Stimulated activated CD4-positive, alpha-beta T cell treated with anti-CD3 and anti-CD28 coated beads, Interleukin-15, amount 100 ng/mL, for 1 hour (primary cell): ENCODE measurements at places on chromosomes 6 and 20.

GRCh38 chr6:166959911-166960608, 3.7 kb upstream of the RNASET2 start:
- no peak for DNase-seq

GRCh38 chr6:107645740-107646139, 155.8 kb downstream of the SOBP start:
- no peak for DNase-seq

- DNase-seq: no peak
Measured at GRCh38 chr20:53774461-53775203, 181.0 kb upstream of the ZNF217 start.

DNA sequence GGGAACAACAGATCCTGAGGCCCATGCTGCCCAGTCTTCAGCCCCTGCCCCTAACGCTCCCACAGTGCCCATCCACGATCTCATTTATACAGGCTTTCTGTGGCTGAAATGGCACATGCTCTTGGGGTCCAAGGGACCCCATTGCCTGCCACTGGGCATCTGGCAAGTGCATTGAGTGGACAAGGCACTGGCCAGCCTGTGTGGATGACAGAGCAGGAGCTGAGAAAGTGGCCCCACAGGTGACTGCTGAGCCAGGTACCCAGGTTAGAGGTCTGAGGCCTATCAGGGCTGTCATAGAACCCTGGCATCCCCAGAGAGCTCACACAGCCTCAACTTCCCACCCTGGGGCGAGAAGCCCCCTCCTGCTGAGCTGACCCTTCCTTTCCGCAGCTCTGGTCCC, 86.0 kb upstream of the NXT1 start:
- no peak for DNase-seq

DNA sequence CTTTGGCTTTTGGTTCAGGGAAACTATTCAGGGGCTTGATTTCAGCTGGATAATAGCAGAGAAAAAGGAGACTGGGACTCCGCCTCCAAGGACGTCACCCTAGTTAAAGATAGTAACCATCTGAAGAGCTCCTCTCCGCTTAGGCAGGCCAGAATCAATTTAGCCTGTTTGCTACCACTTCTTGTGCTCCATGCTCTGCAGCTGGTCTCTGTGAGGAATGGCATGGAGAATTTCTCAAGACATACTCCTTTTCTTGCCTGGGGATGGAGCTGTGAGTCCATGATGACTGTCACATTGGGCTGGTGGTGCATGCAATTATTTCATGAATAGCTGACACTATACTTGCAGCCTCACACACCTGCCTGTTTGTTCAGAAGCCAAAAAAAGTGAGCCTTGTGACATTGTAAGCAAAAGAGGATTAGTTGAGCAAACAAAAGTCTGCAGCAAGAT, 61.4 kb downstream of the TXLNB start:
- DNase-seq: no peak

GRCh38 chr6:31889331-31889972, 8.0 kb downstream of the EHMT2 start:
- DNase-seq: no peak

DNA sequence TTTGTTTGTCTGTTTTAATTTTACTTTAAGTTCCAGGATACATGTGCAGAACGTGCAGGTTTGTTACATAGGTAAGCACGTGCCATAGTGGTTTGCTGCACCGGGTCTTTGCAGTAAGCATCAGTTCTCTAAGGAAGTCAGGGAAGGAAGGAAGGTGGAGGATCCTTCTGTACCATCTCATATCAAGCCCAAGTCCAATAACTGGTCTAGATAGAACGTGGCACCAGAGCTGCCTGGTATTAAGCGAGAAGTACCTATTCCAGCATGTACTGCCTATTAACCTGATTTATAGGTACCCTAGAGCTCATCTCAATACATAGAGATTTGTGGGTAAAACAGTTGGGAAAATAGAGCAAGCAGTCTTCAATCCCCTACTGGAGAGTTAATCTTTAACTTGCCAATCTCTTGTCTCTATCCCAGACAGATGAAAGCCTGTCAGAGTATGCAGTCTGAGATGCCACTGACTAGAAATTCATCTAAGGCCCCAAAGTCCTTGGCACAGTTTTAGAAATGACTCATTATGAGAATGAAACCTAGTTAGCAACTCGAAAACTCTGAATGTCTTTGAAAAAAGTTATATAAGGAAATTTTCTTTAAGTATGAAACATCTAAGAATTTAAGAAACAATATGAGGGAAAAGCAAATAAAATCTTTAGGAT, 144.9 kb downstream of the TFAP2A start:
- DNase-seq: no peak

DNA sequence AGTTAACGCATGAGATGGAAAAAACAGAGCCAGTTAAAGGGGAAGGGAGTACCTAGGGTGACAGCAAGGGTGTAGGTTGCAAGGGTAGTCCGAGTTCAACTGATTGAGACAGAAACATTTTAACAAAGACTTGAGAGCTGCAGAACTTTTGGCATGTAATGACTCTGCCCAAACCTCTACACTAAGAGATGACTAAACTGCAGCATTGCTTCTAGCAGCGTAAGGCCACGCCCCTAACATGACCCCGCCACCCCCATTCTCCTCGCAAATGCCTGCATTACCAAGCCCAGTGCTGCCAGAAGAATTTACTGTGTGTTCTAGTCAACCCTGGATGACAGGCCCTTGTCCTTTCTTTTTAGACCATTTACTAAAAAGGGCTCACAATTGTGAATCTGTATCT, 6.3 kb upstream of the HINT3 start:
- no peak for DNase-seq

DNA sequence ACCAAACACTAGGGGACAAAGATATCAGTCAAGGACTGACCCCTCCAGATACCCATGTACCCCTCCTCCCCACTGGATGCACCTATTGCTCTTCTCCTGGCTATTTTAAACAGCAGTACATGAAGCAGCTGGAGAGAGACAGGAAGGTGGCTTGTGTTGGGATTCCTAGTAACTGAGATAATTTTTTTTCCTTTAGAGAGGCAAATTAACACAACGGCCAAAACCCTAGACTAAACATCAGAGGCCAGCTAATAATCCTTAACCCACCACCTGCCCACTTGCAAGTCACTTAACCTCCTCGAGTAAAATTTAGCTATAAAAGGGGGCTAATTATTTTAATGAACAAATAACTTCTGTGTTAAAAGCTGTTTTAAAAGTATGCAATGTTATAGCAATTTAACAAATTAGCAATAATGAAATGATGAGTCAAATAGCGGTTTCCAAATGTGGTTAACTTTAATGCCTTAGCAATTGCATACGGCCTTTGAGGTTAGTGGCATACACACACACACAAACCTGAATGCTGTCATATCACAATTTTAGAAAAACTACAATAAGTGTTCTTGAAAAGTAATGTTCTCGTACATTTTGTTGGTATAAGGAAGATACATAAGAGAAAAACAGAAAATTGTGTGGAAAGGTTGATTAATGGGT, 151.7 kb downstream of the FRK start:
- DNase-seq: no peak

DNA sequence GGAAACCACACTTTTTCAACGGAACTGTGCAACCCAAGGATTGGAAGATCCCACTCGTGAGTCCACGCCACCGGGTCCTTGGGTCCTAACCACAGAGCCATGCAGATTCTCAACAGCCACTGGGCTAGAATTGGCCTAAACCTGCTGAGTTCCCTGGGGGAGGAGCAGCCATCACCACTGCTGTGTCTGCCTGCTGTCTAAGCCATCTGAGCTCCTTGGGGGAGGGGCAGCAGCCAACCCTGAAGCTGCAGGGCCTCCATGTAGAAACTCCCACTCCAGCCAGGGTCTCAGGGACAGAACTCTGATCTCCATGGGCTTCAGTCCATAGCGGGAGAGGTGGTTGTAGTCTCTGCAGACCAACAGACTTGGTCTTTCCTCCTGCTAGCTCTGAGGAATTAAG, 154.6 kb upstream of the VGLL2 start:
- no peak for DNase-seq

GRCh38 chr6:116667623-116668022, 943 bp downstream of the ZUP1 start:
- DNase-seq: no peak

GRCh38 chr6:116492331-116493067, 18.9 kb upstream of the CALHM5 start:
- DNase-seq: no peak

DNA sequence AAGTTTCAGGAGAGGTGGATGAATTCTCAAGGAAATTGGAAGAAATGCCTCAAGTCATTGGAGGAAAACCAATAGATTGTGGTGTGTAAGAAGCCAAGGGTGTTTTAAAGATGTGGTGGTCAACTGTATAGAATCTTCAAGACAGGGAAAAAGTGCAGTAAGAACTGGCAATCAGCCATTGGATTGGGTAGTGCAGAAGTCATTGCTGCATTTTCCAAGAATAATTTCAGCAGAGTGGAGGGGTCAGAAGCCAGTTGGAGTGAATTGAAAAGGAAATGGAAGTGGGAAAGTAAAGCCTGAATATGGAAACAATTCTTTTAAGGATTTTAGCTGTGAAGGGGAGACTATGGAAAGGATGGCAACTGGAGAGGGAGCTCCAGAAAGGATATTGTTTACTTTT, 128.2 kb upstream of the TMEM170B start:
- DNase-seq: no peak

GRCh38 chr6:126640356-126640755, 300.4 kb downstream of the CENPW start:
- DNase-seq: no peak

DNA sequence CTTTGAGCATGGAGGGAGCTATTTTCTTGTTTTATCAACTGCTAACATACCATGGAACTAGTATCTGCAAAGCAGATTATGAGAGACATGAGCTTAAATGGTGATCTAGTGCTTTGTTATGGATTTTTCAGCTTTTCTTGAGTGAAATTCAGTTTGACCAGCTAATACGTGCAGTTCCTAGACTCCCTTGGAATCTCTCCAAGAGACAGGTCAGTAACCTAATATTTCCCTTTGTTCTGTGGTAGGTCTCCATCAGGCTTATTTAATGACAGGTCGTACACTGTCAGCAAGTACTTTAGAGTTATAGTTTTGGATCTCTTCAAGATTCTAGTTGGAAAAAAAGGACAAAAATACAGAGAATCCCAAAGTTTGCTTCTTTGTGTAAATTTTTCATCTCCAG, 43.9 kb downstream of the HDAC2 start:
- no peak for DNase-seq
